ENCODE measurements at places on chromosomes 11 and 22. TPM values are rescaled to one million over a fixed set of nuclear protein-coding genes. Genes with fewer than 3 reads are reported as not detected.

TIGD3 gene
- 1.5 TPM for total RNA-seq

MAFF gene
- total RNA-seq = 24.5 TPM

MS4A1 gene
- total RNA-seq = not detected

CRYBB2 gene
- total RNA-seq = not detected

CCDC88B gene
- 1.3 TPM for total RNA-seq

TSKU gene
- 48.6 TPM for total RNA-seq

PAX6 gene
- total RNA-seq = 4.7 TPM

MMP1 gene
- 0.78 TPM for total RNA-seq

HBB gene
- not detected for total RNA-seq

SCN4B gene
- total RNA-seq = 0.38 TPM

DDX6 gene
- 26.7 TPM for total RNA-seq

SGSM1 gene
- total RNA-seq = 0.06 TPM

SAA4 gene
- total RNA-seq = not detected

OR52H1 gene
- not detected for total RNA-seq

MYO18B gene
- total RNA-seq = not detected

B4GALNT4 gene
- 61.5 TPM for total RNA-seq

OVCH2 gene
- not detected for total RNA-seq

MRGPRX3 gene
- total RNA-seq = not detected

FAM181B gene
- 1.8 TPM for total RNA-seq

SCUBE2 gene
- not detected for total RNA-seq

KCNC1 gene
- total RNA-seq = not detected

KLHDC7B gene
- not detected for total RNA-seq

KRTAP5-10 gene
- not detected for total RNA-seq

OR2AG2 gene
- not detected for total RNA-seq

TRIM51 gene
- not detected for total RNA-seq

CASP12 gene
- not detected for total RNA-seq

BMAL1 gene
- total RNA-seq = 7.1 TPM

FOLR1 gene
- 7.3 TPM for total RNA-seq

TUBA8 gene
- 2.4 TPM for total RNA-seq

LSP1 gene
- total RNA-seq = not detected

PHOX2A gene
- not detected for total RNA-seq

LPXN gene
- total RNA-seq = 0.46 TPM

OR5D13 gene
- total RNA-seq = not detected

SLC17A6 gene
- not detected for total RNA-seq

CCDC81 gene
- total RNA-seq = 0.51 TPM

SNX32 gene
- not detected for total RNA-seq

IL18 gene
- 132 TPM for total RNA-seq

MRGPRX4 gene
- total RNA-seq = not detected

JAML gene
- total RNA-seq = not detected

USH1C gene
- 2.1 TPM for total RNA-seq

TMPRSS5 gene
- 0.32 TPM for total RNA-seq

MYOD1 gene
- total RNA-seq = not detected

JHY gene
- 2.3 TPM for total RNA-seq

SYT13 gene
- total RNA-seq = 115 TPM

NUP160 gene
- 23.2 TPM for total RNA-seq

OR51E2 gene
- total RNA-seq = not detected

OR52I2 gene
- not detected for total RNA-seq

RIC3 gene
- not detected for total RNA-seq

PGA5 gene
- not detected for total RNA-seq

OR52D1 gene
- not detected for total RNA-seq

TMPRSS4 gene
- total RNA-seq = not detected

VSIG10L2 gene
- total RNA-seq = not detected

TRABD gene
- total RNA-seq = 89.0 TPM

LARGE2 gene
- total RNA-seq = not detected

ALDH3B2 gene
- total RNA-seq = not detected

PIH1D2 gene
- 0.49 TPM for total RNA-seq

OR51I1 gene
- not detected for total RNA-seq

Measured in Caki2 (cell line).